Anterior cingulate cortex (tissue), 58 donors: ENCODE measurements at places on chromosomes 2 and 18.
A peak's percentile ranks its signal among the peaks of the same experiment; 100 is the strongest.

GRCh38 chr2:1603059-1603458 lies 141.3 kb downstream of the PXDN start:
- no peak for DNase-seq

GRCh38 chr2:229591611-229592010 lies 122.7 kb downstream of the DNER start:
- peak; percentile 23 for DNase-seq

- DNase-seq, result no peak
These were observed 129.8 kb upstream of the EPB41L3 start for GRCh38 chr18:5673616-5674015.

- no peak for DNase-seq
These were observed 54.4 kb upstream of the CCDC68 start for GRCh38 chr18:55013685-55014084.

- DNase-seq, result no peak
These were observed 413 bp downstream of the ALKAL2 start for GRCh38 chr2:287471-287885.

GRCh38 chr2:65500310-65501040 lies 68.1 kb upstream of the SPRED2 start:
- no peak for DNase-seq

DNA sequence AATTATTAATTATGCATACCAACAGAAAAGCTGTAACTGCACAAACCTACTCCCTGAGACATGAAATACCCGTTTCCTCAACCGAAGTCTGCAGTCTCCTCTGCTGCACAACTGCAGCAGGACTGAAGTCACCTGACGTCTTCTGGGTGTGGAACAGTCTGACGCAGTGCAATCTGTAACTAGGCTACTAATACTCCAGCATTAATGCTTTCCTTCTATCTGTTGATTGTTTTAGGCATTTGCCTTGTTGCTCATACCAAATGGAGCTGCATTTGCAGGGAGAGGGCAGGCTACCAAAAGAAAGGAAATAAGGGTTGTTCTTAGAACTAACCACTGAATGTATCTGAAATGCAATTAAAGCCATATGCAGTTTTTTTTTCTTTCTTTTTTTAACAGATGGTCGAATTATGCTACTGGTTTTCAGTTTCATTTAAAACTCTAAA lies 40.1 kb downstream of the RTN4 start:
- no peak for DNase-seq

DNA sequence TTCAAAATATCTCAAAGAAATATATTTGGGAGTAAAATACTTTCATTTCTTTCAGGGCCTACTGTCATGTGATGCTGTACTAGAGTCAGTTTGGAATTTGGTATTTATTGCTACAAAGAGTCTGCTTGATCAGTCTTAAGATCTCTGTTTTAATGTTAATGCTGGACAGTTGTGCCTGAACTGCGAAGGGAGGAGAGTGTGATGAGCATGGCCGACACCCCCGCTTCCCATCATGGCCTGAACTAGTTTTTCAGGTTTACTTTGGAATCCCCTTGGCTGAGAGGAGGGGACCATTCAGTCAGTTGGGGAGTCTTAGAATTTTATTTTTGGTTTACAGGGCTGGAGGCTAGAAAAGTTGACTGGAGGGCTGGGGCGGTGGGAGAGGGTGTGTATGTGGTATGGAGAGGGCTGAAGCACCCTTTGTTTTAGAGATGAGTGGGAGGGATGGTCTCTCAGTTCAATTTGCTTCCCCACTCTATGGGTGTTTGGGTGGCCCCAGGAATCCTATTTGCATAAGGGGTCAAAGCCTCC lies 20.9 kb upstream of the TEX44 start:
- DNase-seq, result no peak
